ENCODE measurements at places on chromosomes 6 and 20. TPM values are rescaled to one million over a fixed set of nuclear protein-coding genes. Genes with fewer than 3 reads are reported as not detected.

FRMD1 gene
- not detected for total RNA-seq

FAM83C gene
- total RNA-seq = not detected

CBLN4 gene
- not detected for total RNA-seq

PRR18 gene
- total RNA-seq = not detected

SERINC1 gene
- 200 TPM for total RNA-seq

CCN5 gene
- total RNA-seq = 99.6 TPM

GRCh38 chr6:85867595-85867994 lies 224.9 kb upstream of the SYNCRIP start:
- DNase-seq = no peak

- DNase-seq = no peak
Observed at GRCh38 chr6:96611342-96611991, 48.5 kb downstream of the FHL5 start.

DNA sequence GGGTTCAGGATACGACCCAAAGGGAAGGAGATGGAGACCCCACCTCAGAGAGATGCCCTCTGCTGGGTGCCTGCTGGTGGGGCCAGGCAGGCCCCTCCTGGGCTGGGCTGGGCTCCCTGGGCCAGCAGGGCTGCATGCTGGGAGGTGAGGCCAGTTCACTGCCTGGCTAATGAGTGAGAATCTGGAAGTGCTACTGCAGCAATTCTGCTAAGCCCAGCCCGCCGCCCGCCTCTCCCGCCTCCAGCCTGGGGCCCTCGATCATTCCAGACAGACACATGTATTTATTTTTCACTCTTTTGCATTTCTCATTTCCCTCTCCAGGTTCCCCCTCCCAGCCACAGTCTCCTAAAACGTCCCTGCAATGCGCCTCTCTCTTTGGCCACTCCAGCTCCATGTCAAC lies 79.6 kb downstream of the CDH22 start:
- no peak for DNase-seq

GRCh38 chr6:169959136-169960002 lies 207.9 kb downstream of the ERMARD start:
- DNase-seq = no peak

DNA sequence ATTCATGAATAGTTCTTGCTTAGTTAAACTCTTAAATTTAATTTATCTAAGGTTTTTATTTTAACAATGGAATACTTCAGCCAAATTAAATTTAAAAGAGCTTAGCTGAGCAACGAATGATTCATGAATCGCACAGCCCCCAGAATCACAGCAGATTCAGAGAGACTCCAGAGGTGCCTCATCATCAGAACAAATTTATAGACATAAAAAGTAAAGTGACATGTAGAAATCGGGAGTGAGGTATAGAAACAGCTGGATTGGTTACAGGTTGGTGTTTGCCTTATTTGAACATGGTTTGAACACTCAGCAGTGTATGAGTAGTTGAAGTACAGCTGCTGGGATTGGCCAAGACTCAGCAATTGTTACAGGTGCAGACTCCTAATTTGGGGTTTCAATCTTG lies 132.7 kb upstream of the MAP3K4 start:
- no peak for DNase-seq

DNA sequence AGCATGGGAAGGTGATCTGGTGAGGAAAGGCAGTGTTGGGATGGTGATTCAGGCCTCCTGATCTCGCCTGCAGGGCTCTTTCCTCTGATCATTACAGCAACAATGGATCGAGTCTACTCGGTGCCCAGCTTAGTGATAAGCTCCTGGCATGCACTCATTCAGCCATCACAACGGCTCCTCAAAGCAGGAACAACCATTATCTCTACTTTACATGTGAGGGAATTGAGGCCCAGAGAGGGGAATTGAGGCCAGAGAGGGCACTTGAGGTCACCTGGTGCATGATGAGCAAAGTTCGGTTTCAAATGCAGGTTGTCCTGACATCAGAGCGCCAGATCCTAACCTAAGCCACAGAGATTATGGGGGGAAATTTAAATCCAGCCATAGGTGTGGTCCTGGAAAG lies 42.0 kb upstream of the BPIFA2 start:
- DNase-seq = no peak

- DNase-seq = no peak
Observed at GRCh38 chr6:148223424-148223842, 119.2 kb upstream of the SASH1 start.

DNA sequence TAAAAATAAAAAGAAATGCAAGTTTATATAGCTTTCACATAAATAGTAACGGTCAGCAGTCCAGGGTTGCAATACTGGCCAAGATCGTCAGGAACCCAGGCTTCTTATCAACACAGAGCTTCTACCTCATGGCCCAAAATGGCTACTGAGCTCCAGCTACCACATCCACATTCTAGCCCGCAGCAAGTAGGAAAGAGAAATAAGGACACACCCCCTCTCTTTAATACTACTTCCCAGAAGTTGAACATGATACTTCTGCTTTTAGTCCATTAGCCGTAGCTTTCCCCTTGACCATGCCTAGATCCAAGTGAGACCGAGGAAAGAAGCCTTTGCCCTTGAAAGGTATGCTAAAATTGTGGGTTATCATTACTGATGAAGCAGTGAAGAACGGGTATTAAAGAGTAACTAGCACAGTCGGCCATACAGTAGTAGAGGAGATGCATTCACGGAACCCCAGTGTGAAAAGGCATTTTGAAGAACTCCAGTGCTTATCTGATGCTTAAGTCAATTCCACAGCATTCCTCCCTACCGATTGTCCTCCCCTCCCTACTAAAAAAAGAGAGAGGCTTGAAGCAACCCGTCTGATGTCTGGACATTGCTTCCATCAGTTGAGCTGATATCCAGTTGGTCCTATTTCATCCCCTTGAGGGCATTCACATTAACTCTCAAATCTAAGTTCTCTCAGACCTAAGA lies 226.9 kb upstream of the RREB1 start:
- DNase-seq = no peak

DNA sequence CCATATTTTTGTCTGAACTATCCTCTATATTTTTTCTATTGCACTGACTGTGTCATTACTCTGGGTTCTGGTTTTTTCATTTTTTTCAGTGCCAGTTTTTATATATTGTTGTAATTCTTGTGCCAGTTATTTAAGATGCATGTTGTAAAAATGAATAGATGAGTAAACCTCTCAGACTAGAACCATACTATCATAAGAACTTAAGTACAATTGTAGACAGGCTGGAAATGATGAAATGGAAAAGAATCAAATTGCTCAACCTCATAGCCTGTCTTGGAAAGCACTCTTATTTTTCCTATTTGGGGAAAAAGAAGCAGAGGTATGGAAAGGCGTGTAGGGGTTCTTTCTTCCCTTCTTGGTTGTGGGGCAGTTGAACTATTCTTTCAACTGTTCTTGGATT lies 30.2 kb downstream of the PANK2 start:
- DNase-seq = no peak

GRCh38 chr6:166489301-166490155 lies 97.0 kb downstream of the RAMACL start:
- DNase-seq = no peak

DNA sequence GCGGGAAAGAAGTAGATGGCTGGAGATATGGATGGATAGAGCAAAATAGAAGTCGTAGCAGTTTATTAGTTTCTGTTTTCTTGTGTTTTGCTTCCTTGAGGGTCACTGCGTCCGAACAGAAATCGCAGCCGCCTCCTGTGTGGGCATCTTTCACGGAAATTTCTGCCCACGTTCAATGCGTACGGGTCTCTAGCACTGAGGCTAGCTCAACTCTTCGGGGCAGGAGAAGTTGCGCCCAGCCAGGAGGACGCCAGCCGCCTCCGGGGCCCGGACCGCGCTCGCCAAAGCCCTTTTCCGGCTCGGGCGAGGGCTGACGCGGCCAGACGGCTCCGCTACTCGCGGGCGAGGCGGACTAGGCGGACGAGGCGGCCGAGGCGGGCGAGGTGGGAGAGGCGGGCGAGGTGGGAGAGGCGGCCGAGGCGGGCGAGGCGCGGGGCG lies 814 bp downstream of the TFAP2B start:
- DNase-seq = no peak

DNA sequence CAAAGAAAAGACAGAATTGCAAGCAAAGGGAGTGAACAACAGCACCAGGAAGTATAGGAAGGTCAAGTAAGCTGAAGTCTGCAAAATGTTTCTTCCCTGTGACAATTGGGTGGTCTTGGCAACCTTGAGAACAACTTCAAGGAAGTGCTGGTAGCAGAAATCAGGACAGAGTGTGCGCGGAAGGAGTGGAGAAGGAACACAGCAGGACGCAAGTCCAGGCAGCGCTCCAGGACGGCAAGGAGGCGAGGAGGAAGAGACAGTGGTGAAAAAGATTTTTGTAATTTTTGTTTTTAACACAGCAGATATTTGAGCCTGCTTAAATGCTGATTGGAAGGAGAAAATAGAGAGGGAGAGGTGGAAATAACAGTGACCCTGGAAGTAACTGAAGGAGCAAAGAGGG lies 141.7 kb downstream of the F13A1 start:
- DNase-seq = no peak

- no peak for DNase-seq
Observed at GRCh38 chr20:12175538-12175937, 257.8 kb downstream of the BTBD3 start.

Measured in right cardiac atrium (tissue), 5 donors.